Stimulated activated CD8-positive, alpha-beta memory T cell treated with anti-CD3 and anti-CD28 coated beads, Interleukin-7, amount 100 ng/mL, for 24 hours (primary cell): ENCODE measurements at places on chromosomes 4 and X.

DNA sequence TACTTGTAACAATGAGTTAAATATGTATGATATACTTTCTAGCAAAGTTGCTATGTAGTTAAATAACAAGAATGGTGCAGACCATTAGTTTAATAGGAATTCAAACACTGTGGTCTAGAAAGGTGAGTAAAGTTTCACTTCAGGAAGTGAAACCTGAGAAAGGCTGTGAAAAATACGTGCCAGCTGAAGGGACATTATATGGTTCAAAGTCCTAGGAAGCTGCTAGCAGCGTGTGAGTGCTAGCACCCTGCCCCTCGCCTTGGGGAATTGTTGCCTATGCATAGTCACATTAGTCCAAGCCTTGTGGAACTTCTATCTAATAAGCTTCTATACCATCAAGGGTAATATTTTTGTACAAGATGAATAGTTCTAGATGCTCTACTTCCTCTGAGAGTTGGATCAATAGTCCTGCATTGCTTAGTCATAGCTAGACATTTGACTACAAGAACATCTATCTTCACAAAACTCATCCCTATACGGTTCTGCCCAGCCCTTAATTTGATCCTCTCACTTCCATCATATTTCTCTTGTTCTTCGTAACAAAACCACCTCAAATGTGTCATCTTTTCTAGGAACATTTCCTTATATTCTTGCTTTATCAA lies 45.8 kb upstream of the ARSJ start:
- DNase-seq: no peak

DNA sequence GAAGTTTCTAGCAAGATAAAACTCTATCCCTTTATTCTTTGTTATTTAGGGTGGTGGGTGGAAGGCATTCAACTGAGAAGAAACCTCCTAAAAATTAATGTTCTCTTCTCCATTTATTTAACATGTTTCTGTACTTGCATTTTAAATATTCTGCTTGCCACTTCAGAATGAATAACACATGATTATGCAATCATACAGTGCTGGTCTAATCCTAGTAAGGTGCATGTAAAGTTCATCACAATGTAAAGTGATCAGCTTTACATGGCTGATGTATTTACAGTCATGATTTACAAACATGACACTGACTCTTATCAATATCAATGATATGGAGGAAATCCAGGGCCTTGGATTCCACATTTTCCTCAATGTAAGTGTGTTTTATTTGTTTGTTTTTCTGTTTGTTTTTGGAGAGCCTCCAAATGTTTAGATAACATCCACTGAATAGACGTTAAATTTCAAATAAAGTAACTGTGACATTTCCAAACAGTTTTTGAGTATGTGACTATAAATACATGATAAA lies 342.1 kb upstream of the CTSO start:
- DNase-seq: no peak

DNA sequence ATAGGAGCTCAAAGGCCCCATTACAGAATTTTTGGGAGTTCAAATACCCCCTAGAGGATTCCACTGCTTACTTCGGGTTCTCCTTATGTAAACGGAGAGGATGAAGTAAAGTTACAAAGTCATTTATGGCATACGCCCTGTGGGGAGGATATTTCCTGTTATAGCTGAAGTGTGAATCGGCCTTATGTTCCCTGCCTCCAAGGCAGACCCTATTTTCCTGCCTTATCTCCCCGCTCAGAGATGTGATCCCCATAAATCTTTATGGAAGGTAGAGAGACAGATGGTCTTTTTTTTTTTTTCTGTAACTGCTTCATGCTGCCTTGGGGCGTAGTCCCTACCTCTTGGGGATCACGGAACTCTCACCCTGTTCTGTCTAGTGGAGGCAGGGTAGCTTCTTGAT lies 56.0 kb upstream of the DHX15 start:
- DNase-seq: no peak

DNA sequence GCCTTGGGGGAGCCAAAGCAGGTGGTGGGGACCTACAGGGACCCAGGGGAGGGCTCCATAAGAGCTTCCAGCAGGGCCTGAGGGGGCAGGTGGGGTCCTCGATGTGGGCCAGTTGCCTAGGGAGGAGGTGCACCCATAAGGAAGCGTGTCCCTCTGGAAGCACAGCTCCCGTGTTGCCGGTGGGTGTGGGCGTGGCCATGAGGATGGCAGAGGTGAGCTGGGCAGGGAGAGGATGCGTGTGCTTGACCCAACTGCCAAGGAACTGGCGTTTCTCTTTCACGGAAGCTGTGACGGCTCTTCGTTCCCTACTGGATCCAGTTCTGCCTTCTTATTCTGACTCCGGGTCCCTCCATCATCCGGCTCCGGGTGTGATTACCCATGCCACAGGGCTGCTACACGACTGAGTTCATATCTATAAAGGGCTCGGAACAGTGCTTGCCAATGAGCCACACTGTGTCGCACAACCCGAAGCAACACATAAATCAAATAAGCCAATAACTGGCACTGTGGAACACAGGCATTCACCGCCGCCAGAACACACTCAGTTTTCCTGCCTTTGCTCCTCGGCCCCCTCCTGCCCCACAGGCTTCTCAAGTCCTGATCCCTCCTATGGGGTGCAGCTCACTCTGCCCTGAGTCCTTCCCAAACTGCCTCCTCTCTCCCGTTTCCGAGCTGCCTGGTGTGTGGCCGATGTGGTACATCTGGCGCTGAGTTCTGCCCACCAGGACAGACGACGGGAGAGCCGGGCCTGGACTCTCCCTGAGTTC lies 35.5 kb downstream of the RNF212 start:
- no peak for DNase-seq

DNA sequence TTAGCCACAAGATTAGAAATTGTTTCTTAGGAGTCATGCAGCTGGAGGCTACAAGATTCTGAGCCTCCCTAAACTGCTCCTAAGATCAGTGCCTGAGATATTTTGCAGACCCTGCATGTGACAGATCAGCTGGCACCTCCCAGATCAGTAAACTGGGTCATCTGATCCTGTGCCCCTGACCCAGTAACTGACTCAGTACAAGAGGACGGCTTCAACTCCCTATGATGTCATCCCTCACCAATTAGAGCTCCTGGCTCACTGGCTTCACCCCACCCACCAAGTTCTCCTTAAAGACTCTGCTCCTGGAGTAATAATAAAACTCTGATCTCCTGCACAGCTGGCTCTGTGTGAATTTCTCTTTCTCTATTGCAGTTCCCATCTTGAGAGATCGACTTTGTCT lies 45.4 kb upstream of the PNPLA4 start:
- DNase-seq: no peak

GRCh38 chr4:138707746-138708677 lies 307.6 kb upstream of the NOCT start:
- no peak for DNase-seq

DNA sequence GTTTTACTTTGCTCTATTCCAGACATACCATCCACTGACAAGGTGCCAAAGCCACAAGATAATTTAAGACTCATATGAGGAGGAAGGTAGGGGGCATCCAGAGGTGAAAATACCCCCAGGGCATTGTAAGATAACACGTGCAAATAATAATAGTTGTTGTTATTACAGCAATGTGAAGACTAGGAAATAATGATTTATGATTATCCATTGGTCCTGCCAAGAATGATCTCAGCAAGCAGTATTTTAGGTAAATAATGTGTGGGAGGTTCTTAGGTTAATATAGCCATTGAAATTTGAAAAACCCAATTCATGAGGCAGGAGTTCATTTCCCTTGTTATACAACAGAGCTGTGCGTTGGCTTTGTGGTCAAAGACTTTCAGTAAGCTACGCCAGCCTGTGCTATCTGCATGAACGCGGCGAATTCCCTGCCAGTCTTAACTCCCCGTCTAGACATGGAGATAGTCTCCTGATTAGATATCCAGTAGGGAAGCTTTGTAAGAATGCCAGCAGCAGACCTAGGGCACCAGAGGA lies 47.2 kb upstream of the MXRA5 start:
- DNase-seq: no peak

DNA sequence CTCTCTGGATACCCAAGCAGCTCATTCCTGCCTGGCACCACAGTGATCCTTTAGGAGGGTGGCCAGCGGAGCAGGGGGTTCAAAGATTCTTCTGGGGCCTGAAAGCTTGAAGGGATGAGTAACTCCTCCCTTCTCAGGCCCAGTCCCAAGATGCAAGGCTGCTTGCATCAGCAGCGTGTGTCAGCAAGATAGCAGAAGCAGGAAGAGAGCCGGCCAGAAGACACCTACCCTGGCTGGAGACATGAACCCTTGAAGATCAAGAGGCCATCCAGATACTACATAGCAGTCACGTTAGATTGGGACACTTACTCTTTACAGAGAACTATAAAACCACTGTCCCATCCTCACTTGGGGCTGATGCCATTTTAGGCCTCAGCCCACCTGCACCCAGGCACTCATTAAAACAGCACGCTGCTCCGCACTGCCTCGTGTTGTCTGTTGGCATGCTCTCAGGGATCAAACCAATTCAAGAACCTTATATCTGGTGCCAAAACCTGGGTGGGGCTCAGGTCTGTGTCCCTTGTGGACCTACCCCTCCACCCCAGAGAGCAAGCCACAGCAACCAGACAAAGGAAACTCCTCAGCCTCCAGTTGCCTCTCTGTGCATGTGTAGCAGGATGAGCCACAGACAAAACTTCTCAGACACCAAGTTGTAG lies 6.5 kb downstream of the UGT2B17 start:
- no peak for DNase-seq

GRCh38 chr4:68606240-68606639 lies 30.1 kb upstream of the UGT2B17 start:
- no peak for DNase-seq

DNA sequence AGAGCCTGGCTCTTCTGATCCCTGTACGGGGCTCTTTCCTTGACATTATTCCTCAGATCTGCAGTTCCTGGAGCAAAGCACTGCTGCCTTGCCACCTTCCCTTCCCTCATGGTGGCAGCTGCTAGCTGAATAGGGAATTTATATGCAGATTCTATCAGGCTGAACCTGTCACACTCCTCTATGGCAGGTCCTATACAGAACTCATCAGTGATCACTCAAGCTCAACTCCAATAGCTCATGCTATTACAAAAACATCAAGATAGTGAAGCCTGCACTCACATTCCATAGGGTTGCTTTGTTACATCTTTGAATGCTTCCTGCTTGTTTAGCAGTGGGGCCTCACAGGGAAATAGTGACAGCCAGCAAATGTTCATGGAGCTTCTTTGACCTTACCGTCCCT lies 71.7 kb downstream of the SLC2A9 start:
- DNase-seq: no peak

DNA sequence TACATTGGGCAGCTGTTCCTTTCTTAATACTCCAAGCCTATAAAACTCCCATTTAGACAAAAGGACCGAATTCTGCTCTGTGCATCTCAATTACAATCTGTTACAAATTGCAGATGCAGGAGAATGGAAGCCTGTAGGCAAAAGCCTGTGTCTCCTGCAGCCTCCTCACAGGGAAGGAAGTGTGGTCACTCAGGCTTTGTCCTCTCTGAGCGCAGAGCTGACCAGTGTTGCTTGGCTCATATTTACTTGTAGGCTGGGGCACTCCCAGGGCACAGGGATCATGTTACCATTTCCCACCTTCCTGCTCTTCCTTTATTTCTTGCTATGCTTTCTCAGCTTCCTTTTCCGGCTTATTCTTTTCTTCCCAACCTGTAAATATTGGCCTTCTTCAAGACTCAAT lies 15.7 kb downstream of the SUPT20HL2 start:
- DNase-seq: no peak

GRCh38 chr4:74418063-74418670 lies 26.8 kb upstream of the AREG start:
- DNase-seq: no peak

DNA sequence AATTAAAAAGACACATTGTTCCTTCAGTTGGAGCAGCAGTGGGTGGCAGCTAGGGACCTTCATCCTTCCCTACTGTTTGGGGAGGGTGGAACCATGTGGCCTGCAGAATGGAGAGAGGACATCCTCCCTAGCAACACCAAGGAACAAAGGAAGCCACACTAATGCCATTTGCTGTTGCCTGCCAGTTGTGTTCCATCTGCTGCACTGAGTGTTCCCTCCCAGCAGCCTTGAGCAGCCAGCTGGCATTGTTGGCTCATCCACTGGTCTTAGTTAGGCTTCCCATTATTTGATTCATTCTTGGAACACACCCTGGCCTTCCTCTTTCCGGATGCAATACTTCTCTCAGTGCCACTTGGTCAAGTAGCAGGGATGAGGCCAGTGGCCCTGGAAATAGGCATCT lies 25.0 kb upstream of the HMGB3 start:
- DNase-seq: no peak

DNA sequence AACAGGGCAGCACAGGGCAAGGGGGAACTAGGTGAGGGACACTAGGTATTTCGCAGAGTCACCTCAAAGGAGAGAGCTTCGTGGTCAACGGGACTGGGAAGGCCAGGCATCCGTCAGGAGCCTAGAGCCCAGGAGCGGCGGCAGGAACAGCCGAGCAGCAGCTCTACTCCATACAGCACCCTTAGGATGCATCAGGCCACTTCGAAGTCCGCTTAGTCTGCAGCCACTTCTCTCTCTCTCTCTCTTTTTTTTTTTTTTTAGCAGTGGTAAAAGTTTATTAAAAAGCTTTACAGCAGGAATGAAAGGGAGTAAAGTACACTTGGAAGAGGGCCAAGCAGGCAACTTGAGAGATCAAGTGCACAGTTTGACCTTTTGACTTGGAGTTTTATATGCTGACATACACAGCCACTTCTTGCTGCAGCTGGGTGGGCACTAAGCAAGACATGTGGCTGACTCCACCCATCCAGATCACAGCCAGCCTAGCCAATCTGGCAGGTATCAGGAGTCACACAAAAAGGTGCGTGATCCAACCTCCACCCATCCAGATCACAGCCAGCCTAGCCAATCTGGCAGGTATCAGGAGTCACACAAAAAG lies 209.7 kb upstream of the RADX start:
- no peak for DNase-seq

DNA sequence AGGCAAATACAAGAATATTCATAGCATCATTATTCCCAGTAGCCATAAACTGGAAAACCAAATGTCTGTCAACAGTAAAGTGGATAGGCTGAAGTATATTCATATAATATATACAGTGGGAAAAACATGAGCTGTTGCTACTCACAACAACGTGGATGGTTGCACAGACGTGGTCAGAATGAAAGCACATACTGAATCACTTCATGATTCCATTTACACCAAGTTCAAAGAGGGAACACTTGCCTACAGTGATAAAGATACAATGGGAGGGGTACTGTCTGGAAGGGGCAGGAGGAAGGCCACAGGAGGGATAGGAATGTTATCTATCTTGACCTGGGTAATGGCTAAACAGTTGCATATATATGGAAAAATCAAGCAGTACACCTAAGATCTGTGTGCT lies 25.3 kb downstream of the APBB2 start:
- DNase-seq: no peak

- DNase-seq: no peak
Measured at GRCh38 chr4:153890761-153891160, 101.9 kb upstream of the SFRP2 start.

DNA sequence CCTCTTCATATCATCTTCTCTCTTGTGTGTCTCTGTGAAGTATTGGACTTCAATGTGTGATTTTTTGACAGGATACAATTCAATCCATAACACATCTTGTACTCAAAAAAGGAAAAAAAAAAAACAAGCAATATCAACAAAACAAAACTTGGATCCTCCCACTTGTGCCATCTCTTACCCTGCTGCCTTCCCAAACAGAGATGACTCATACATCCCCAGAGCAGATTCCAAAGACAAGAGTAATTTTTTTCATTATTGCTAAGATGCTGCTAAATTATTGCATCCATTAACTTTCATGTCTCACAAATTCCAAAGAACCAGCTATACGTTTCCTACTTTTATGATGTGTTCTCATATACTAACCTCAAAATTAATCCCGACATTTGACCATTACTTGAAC lies 479.2 kb downstream of the GBA3 start:
- no peak for DNase-seq
